ENCODE measurements at places on chromosomes 13 and 19. TPM values are rescaled to one million over a fixed set of nuclear protein-coding genes. Genes with fewer than 3 reads are reported as not detected.
A peak's percentile ranks its signal among the peaks of the same experiment; 100 is the strongest.

DNA sequence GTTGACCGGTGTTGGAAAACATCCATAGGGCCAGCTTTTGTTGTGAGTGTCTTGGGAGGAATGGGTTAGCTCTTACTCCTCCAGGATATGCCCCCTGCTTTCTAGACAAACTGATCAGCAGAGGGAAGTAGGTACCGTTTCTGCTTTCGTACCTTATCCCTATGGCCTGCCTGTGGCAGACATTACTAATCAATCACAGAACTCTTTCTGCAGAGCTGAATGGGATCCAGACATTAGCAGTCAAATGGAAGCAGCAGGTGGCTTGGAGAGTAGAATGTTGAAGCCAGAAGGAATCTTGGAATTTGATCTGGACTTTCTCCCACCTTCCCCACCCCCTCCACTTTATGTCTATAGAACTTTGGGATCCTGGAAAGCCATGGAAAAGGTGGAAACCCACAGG lies 17.1 kb downstream of the NWD1 start:
- H3K4me1 ChIP-seq: no peaks in the 10 kb centered on the region
- no peak overlapping the region for H3K4me3 ChIP-seq
- no peak for DNase-seq

GRCh38 chr13:47168618-47169017 lies 271.8 kb upstream of the HTR2A start:
- no peak for DNase-seq
- no peaks in the 10 kb centered on the region for H3K27me3 ChIP-seq
- H3K4me3 ChIP-seq: no peak overlapping the region
- no peaks in the 10 kb centered on the region for H3K36me3 ChIP-seq
- no peak overlapping the region for H3K27ac ChIP-seq
- H3K4me1 ChIP-seq: no peaks in the 10 kb centered on the region

DNA sequence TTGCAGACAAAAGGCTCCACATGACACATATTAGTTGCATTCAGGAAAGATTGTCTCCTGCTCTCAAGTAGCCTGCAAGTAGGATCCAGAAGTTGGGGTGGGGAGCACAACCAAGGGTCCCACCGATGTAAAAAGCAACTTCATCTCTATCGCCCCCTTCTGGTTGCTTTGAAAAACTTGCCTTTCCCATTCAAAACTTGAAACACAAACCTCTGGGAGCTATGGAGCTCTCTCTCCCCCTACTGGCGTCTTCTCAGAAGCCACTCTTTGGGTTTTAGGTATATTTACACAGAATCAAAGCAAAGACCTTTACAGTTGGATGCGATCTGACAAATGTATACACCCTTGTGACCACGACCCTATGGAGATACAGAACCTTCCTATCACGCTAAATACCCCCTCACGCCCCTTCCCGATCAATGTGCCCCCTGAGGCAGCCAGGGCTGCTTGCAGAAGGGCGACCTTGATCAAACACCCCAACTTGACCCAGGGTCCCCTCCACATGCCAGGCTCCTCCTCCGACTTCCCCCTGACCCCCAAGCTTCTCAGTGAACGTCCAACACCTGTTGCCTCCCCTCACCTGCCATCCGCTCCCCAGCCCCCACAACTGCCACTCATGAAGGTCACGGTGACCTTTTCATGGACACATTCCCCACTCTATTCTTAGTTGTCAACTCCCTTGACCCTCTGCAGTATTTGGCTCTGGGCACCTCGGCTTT lies 10.1 kb downstream of the NOSIP start:
- H3K4me3 ChIP-seq: peak overlapping the region; percentile 76
- H3K27me3 ChIP-seq: no peaks in the 10 kb centered on the region
- H3K27ac ChIP-seq: peak overlapping the region; percentile 61
- no peaks in the 10 kb centered on the region for H3K36me3 ChIP-seq

DNA sequence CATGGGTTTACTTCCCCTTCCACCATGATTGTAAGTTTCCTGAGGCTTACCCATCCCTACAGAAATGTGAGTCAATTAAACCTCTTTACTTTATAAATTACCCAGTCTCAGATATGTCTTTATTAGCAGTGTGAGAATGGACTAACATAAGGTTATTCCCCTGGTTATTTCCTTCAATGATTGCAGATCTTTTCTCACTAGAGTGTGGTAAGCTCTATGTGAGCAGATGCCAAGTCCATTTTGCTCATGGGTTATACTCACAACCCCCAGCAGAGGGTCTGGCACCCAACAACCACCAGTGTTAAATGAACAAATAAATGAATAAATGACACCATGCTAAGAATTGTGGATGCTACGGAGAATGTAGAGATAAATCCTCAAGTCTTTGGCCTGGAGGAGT lies 472.8 kb downstream of the LIG4 start:
- H3K36me3 ChIP-seq: no peaks in the 10 kb centered on the region
- no peak overlapping the region for H3K27ac ChIP-seq
- no peak for DNase-seq
- H3K4me1 ChIP-seq: no peaks in the 10 kb centered on the region
- H3K27me3 ChIP-seq: no peaks in the 10 kb centered on the region

- H3K27ac ChIP-seq: no peak overlapping the region
- peaks cover 25% of the 10 kb centered on the region for H3K4me1 ChIP-seq
Measured at GRCh38 chr19:6733338-6734095, 3.9 kb downstream of the GPR108 start.

- H3K4me1 ChIP-seq: no peaks in the 10 kb centered on the region
- no peak overlapping the region for H3K27ac ChIP-seq
- DNase-seq: no peak
- no peak overlapping the region for H3K4me3 ChIP-seq
Measured at GRCh38 chr19:351976-352625, 7.5 kb upstream of the MIER2 start.

- peaks cover 16% of the 10 kb centered on the region for H3K36me3 ChIP-seq
- peaks cover 92% of the 10 kb centered on the region for H3K4me1 ChIP-seq
- peak overlapping the region; percentile 18 for H3K4me3 ChIP-seq
- H3K27me3 ChIP-seq: no peaks in the 10 kb centered on the region
Measured at GRCh38 chr13:99316224-99316623, 9.0 kb upstream of the GPR183 start.

DNA sequence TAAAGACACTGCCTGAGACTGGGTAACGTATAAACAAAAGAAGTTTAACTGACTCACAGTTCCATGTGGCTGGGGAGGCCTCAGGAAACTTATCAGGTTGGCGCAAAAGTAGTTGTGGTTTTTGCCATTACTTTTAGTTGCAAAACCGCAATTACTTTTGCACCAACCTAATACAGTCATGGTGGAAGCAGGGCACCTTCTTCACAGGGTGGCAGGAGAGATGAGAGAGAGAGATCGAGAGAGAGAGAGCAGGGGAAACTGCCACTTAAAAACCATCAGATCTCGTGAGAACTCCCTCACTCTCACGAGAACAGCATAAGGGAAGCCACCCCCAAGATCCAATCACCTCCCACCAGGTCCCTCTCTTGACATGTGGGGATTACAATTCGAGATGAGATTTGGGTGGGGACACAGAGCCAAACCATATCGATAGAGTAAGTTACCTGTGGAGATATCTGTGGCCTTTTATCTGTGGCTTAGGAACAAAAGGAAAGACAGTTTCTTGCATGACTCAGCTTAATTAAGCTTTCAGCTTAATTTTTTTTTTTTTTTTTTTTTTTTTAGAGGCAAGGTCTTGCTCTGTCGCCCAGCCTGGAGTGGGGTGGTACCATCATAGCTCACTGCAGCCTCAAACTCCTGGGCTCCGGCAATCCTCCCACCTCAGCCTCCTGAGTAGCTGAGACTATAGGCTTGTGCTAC lies 7.6 kb upstream of the CABP5 start:
- peaks cover 7% of the 10 kb centered on the region for H3K27me3 ChIP-seq
- no peak overlapping the region for H3K4me3 ChIP-seq
- H3K4me1 ChIP-seq: no peaks in the 10 kb centered on the region
- DNase-seq: no peak
- H3K36me3 ChIP-seq: peaks cover 2% of the 10 kb centered on the region

GRCh38 chr13:26012995-26013394 lies 38.8 kb downstream of the SHISA2 start:
- H3K4me3 ChIP-seq: peak overlapping the region; percentile 74
- no peak for DNase-seq
- no peaks in the 10 kb centered on the region for H3K27me3 ChIP-seq
- H3K4me1 ChIP-seq: peaks cover 17% of the 10 kb centered on the region
- H3K27ac ChIP-seq: no peak overlapping the region
- peaks cover 3% of the 10 kb centered on the region for H3K36me3 ChIP-seq

GRCh38 chr13:71218960-71219359 lies 648.0 kb downstream of the DACH1 start:
- H3K27me3 ChIP-seq: no peaks in the 10 kb centered on the region
- no peaks in the 10 kb centered on the region for H3K36me3 ChIP-seq
- no peak for DNase-seq
- H3K4me3 ChIP-seq: no peak overlapping the region
- H3K27ac ChIP-seq: no peak overlapping the region

DNA sequence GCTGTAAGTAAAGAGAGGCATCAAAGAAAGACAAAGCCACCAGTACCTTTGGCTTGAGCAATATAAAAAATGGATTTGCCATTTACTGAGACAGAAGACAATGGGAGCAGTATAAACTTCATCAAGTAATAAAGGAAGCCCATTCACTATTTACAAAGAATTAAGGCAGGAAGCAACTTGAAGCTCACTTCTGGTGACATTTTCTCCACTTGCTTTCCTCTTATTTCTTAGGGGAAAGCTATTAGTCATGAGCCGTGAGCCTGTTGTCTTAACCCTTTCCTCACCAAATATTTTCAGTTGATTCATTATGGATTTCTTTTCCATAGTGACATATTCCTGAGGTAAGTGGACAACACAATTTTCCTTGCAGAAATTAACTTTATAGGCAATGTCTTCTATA lies 156.8 kb downstream of the DNAJC3 start:
- no peak overlapping the region for H3K4me3 ChIP-seq
- DNase-seq: no peak
- H3K27ac ChIP-seq: no peak overlapping the region

DNA sequence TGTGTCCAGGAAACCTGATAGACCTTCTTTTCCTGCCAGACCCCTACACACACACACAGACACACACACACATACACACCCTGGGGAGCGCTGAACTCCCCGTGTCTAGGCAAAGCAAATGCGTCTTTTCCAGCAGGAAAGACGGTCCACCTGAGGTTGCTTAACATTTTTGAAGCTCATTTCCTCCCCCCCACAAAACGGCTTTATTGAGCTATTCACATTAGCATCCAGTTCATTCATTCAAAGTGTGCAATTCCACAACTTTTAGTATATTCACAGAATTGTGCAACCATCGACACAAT lies 3.4 kb downstream of the GSX1 start:
- peaks cover 92% of the 10 kb centered on the region for H3K27me3 ChIP-seq
- no peaks in the 10 kb centered on the region for H3K36me3 ChIP-seq
- no peak overlapping the region for H3K27ac ChIP-seq

DNA sequence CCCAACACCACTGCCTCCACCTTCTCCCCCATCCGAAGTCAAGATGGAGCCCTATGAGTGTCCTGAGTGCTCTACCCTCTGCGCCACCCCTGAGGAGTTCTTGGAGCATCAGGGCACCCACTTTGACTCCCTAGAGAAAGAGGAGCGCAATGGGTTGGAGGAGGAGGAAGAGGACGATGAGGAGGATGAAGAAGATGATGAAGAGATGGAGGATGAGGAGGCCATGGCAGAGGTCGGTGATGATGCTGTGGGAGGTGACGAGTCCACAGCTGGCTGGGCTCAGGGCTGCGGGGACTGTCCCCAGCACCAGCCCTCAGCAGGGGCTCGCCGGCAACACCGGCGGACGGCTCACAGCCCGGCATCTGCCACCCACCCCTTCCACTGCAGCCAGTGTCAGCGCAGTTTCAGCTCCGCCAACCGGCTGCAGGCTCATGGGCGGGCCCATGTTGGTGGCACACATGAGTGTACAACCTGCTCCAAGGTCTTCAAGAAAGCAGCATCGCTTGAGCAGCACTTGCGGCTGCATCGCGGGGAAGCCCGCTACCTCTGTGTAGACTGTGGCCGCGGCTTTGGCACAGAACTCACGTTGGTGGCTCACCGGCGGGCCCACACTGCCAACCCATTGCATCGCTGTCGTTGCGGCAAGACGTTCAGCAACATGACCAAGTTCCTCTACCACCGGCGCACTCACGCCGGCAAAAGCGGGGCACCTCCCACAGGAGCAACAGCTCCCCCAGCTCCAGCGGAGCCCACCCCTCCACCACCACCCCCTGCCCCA lies 5.0 kb downstream of the ZNF526 start:
- H3K27me3 ChIP-seq: no peaks in the 10 kb centered on the region
- no peak for DNase-seq
- H3K4me3 ChIP-seq: no peak overlapping the region
- H3K27ac ChIP-seq: no peak overlapping the region

- peaks cover 20% of the 10 kb centered on the region for H3K4me1 ChIP-seq
- no peak within 1 kb of the TSS for H3K4me3 ChIP-seq
- H3K36me3 ChIP-seq: no peaks in the 10 kb centered on the region
- peak; percentile 20 for DNase-seq
- peaks cover 84% of the 10 kb centered on the region for H3K27me3 ChIP-seq
Measured at GRCh38 chr19:46147791-46148288, at the start of gene IGFL2. Gene IGFL2, plus strand, starts transcription at chr19:46148238. Its CDS starts 41 bp downstream, at chr19:46148279.

GRCh38 chr13:102606537-102607309 lies 9.9 kb downstream of the TPP2 start:
- DNase-seq: no peak
- H3K27ac ChIP-seq: peak overlapping the region; percentile 56
- H3K36me3 ChIP-seq: peaks cover 20% of the 10 kb centered on the region
- no peaks in the 10 kb centered on the region for H3K27me3 ChIP-seq

- H3K4me1 ChIP-seq: no peaks in the 10 kb centered on the region
- H3K27me3 ChIP-seq: no peaks in the 10 kb centered on the region
- H3K36me3 ChIP-seq: no peaks in the 10 kb centered on the region
Measured at GRCh38 chr13:86201477-86201876, 402.3 kb upstream of the SLITRK6 start.

- H3K4me1 ChIP-seq: no peaks in the 10 kb centered on the region
- no peak overlapping the region for H3K27ac ChIP-seq
- no peaks in the 10 kb centered on the region for H3K36me3 ChIP-seq
- DNase-seq: no peak
- no peaks in the 10 kb centered on the region for H3K27me3 ChIP-seq
- H3K4me3 ChIP-seq: no peak overlapping the region
Measured at GRCh38 chr13:64925284-64925683, 2304.9 kb downstream of the PCDH9 start.

GRCh38 chr13:36385489-36385888 lies 39.3 kb upstream of the SPART start:
- H3K4me1 ChIP-seq: no peaks in the 10 kb centered on the region
- H3K36me3 ChIP-seq: no peaks in the 10 kb centered on the region
- DNase-seq: no peak

- no peak for DNase-seq
- H3K4me3 ChIP-seq: no peak overlapping the region
- no peaks in the 10 kb centered on the region for H3K4me1 ChIP-seq
- H3K36me3 ChIP-seq: no peaks in the 10 kb centered on the region
Measured at GRCh38 chr13:34294483-34295129, 476.7 kb downstream of the RFC3 start.

- H3K36me3 ChIP-seq: peaks cover 2% of the 10 kb centered on the region
- H3K4me1 ChIP-seq: peaks cover 21% of the 10 kb centered on the region
- no peaks in the 10 kb centered on the region for H3K27me3 ChIP-seq
- H3K27ac ChIP-seq: peak overlapping the region; percentile 42
- H3K4me3 ChIP-seq: peak overlapping the region; percentile 78
Measured at GRCh38 chr19:3573162-3573857, 566 bp downstream of the HMG20B start.

Gene ONECUT3
- total RNA-seq: not detected

Gene ERVK3-1
- 73.5 TPM for total RNA-seq

Gene NAPSA
- total RNA-seq: 53.3 TPM

Gene DNAAF3
- total RNA-seq: 0.46 TPM

Gene OR7G1
- total RNA-seq: not detected

Gene COG3
- total RNA-seq: 28.0 TPM

Gene PTPRS
- 2.7 TPM for total RNA-seq

Gene RNF6
- 47.0 TPM for total RNA-seq

Gene PGLYRP2
- 0.21 TPM for total RNA-seq

Gene KCNK6
- total RNA-seq: 10.2 TPM

Gene ZNF560
- total RNA-seq: 0.37 TPM

Gene ZNF358
- 13.6 TPM for total RNA-seq

Gene SHISA7
- not detected for total RNA-seq

Gene WDR62
- 19.8 TPM for total RNA-seq

Gene TINCR
- total RNA-seq: 0.93 TPM

Data from activated T-cell treated with anti-CD3 and anti-CD28 coated beads, Interleukin-2, amount 50 U/mL, for 72 hours (primary cell).